ENCODE measurements at places on chromosomes 7 and 10.

- DNase-seq, result no peak
These were observed 27.1 kb upstream of the PRKCQ start for GRCh38 chr10:6607182-6607581.

- no peak for DNase-seq
These were observed 24.5 kb upstream of the ABLIM1 start for GRCh38 chr10:114682532-114682931.

- DNase-seq, result no peak
These were observed 5.4 kb downstream of the CPVL start for GRCh38 chr7:29140873-29141468.

- DNase-seq, result no peak
These were observed 908 bp downstream of the NOM1 start for GRCh38 chr7:156950381-156950858.

- DNase-seq, result no peak
These were observed 131.6 kb upstream of the KLF14 start for GRCh38 chr7:130865408-130866236.

DNA sequence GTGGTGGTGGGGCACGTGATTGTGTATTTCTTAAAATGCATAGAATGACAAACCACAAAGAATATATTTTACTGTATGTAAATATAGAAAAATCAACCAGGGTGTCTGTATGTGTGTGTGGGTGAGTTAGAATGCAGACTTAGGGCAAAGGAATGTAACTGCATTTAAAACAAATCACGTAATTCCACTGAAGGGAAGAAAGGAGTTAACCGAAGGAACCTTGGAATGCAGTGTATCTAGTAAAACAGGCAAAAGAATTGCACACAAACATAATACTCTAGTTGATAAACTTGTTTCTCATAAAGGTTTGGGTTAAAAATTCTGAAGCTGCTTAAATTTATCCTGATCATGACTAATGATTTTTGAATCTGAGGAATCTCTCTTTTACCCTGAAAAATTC, 134.9 kb downstream of the ADRA2A start:
- no peak for DNase-seq

- no peak for DNase-seq
These were observed 467.0 kb upstream of the PODXL start for GRCh38 chr7:132023466-132023865.

DNA sequence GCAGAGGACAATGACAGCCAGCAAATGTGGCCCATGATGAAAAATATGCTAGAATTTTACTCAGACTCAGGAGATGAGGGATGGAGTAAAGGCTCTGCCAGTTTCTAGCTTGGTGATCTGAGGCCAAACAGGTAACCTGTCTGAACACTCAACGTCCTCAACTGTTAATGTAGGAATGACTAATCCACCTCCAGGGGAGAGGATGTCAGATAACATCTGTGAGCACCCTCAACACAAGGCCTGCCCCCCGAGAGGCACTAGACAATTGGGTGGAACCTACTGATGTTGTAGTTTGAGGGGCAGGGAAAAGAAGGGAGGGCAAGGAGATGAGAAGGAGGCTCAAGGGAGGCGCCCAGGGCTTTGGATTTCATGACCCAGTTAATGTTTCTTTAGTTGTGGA, 445.1 kb downstream of the PLXNA4 start:
- DNase-seq, result no peak

DNA sequence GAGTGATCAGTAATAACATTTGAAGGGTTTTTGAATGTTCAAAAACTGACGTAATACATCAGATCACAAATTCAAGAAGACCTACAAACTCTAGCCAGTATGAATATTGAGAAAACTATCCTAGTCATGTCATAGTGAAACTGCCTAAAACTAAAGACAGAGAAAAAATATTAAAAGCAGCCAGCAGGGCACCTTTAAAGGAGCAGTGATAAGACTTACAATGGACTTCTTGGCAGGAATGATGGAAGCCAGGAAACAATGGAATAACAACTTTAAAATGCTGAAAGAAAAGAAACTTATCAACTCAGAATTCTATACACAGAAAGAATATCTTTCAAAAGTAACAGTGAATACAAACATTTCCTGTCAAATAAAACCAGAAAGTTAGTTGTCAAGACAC, 78.3 kb upstream of the CTBP2 start:
- DNase-seq, result no peak

- DNase-seq, result peak; percentile 91
These were observed 27.1 kb downstream of the OGDH start for GRCh38 chr7:44633254-44634186.

GRCh38 chr10:33008499-33009243, 50.6 kb upstream of the ITGB1 start:
- DNase-seq, result peak; percentile 73

GRCh38 chr10:61140765-61141392, 196.9 kb upstream of the RHOBTB1 start:
- peak; percentile 74 for DNase-seq

- DNase-seq, result no peak
These were observed at the start of gene NEUROD6 for GRCh38 chr7:31340603-31341002. NEUROD6 (minus strand) TSS chr7:31340726; CDS start chr7:31339268, 1,458 bp downstream.

- no peak for DNase-seq
These were observed 41.4 kb upstream of the GHITM start for GRCh38 chr10:84097787-84098353.

DNA sequence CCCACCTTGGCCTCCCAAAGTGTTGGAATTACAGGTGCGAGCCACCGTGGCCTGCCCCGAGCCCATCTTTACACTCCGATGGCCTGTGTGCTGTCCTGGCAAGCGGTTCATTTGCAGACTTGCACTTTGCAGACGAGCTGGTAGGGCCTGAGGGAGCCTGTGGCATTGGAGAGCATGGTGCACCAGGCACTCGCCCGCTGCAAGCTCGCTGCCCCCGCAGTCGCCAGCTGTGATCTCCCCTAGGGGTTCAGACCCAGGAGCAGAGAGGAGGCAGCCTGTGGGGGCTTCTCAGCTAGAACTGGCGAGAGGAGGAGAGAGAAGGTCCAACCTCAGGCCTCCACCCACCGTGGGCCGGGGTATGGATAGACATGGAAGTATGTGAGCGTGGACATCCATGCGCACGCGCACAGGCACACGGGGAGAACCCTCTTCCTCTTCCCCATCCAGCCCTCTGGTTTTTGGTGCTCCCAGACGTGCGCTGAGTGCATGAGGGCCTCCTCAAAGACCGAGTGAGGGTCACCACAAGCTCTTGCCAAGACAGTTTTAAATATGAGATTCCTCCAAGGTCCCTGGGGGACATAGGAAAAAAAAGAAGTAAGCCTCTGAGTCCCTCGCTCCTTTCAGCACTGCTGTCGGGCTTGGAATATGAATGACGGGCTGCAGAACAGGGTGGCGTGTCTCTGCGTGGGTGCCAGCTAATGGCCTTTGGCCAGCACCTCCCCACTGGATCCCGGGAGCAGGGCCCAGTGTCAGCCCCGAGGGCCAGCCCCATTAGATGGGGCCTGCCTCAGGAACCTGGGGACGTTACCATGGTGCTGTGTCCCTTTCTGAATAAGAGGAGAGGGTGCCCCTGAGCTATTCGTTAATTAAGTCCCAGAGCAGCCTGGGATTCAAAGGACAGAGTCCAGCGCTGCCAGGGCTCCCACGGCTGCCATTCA, 15.1 kb upstream of the TTYH3 start:
- DNase-seq, result no peak

DNA sequence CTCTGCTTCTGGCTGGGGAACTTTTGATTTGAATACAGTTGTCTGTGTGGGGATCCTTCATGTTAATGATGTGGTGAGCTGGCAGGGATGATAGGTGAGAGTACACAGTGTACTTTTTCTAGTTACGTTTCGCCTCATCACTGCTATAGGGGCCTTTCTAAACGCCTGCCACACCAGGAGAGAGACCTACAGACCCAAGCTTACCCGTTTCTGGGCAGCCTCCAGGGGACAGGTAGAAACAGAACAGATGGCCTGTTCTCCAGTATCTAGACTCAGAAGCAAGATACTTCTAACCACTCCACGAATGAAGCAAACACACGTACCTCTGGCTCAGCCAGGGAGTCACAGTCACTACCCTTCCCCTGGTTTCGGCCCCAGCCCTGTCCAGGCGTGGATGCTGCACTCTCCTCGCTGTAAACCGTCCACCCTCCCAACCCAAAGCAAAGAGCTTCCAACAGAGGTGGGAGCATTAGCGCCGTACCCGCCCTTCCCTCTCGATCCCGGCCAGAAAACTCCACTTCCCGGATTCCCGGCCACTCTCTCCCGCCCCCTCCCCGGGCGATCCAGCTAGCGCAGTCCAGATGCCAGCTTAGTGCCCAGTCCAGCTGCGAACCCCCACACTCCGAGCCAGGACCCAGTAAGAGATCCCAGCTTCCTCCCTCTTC, 1.2 kb downstream of the CCDC6 start:
- DNase-seq, result no peak

DNA sequence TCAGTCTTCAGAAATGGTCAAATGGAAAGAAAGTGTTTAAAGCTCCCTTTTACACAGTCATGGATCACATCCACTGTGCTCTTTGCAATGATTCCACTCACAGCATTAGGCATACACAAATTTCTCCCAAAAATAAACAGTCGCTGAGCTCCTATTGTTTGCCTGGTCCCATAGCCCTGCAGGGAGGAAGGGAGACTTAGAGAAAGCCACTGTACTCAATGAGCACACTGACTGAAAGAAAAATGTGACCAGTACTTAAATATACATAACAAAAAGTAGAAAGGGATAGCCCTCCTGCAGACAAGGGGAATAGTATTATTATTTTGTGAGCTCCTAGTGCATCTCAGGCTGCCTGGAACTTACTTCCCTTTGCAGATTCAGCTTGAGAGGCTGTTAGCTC, 853.2 kb downstream of the GRID1 start:
- DNase-seq, result no peak

DNA sequence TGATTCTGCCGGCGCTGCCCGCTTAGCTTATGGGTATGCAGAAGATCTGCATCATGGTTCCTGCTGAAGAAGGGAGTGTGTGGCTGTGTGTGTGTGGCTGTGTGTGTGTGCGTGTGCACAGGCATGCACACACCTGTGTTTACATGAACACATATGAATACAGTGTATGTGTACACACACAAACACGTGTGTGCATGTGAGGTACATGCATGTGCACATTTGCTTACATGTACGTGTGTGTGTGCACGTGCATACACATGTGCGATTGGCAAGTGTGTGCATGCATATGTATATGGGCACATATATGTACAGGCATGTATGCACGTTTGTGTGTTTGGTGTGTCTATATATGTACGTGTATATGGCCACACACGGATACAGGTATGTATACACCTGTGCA, 16.4 kb upstream of the FAM20C start:
- no peak for DNase-seq

Measured in fibroblast of gingiva (primary cell).